ENCODE measurements at places on chromosomes 2 and 18.

DNA sequence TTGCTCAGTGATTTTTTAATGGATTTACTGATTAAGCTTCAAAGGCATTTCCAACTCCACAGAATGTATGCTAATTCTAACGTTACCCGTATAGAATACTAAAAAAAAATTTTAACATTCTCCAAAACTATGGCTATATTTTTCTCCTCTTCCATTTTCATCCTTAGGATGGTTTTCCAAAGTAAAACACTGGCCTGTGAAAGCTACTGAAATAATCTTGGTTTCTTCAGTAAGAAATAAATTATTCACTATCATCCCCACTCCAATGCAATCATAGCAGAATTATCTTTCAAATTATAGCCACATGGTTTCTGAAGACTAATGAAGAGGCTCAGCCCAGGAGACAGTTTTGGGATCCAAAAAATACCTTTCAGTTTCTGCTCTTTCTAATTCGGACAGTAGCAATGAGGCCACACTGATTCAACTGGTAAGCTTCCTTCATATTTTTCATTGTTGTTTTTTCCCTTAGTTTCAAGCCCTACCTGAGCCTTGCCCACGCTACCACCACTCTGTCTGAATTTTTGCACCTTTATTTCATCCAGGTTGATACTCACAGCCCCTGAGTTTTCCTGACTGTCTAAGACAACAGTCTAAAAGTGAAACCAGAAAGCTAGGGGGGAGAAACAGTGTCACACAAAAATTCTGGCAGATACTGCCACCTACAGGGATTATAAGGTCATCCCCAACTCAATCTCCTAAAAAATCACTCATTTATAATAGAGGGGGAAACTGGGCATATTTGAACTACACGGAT, 887.9 kb downstream of the NRXN1 start:
- DNase-seq = peak; percentile 2

DNA sequence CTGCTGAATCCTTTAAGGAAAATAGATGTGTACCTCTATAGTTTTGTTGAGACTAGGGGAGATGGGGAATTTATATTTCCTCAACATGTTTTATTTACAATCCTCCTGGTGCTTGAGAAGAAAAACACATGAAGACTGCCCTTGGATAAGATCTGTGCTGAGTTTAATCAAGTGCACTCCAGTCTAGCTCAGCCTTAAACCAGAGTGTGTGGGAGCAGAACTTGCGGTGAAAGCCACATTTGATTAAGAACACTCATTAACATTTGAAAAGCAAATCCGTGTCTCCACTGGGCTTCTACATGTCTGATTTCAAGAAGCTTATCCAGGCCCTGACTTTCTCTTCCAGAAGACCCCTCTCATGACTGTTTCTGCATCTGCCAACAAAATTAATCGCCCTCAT, 84.8 kb upstream of the ITGA6 start:
- DNase-seq = no peak

GRCh38 chr2:169928463-169928864, 101.2 kb downstream of the UBR3 start:
- DNase-seq = peak; percentile 3

GRCh38 chr2:175627405-175627804, 374.7 kb downstream of the LNPK start:
- no peak for DNase-seq

GRCh38 chr18:23438608-23439366, 14.3 kb upstream of the RIOK3 start:
- no peak for DNase-seq

- DNase-seq = peak; percentile 66
These were observed 169.6 kb downstream of the KCNS3 start for GRCh38 chr2:18047896-18048657.

Measured in HS-27A (cell line).